ENCODE measurements at places on chromosomes 2 and 18. TPM values are rescaled to one million over a fixed set of nuclear protein-coding genes. Genes with fewer than 3 reads are reported as not detected.

ZNF519 gene
- total RNA-seq, result 1.4 TPM

SCN9A gene
- 3.7 TPM for total RNA-seq

UGT1A4 gene
- not detected for total RNA-seq

ADD2 gene
- 25.0 TPM for total RNA-seq

ANTXR1 gene
- total RNA-seq, result 127 TPM

SPEG gene
- 10.8 TPM for total RNA-seq

UPP2 gene
- total RNA-seq, result not detected

COL4A4 gene
- 2.0 TPM for total RNA-seq

VIL1 gene
- total RNA-seq, result 0.31 TPM

MYOM1 gene
- total RNA-seq, result 0.31 TPM

WDR7 gene
- total RNA-seq, result 3.2 TPM

RAD51AP2 gene
- total RNA-seq, result not detected

UXS1 gene
- 47.3 TPM for total RNA-seq

CCDC148 gene
- 0.62 TPM for total RNA-seq

GYPC gene
- not detected for total RNA-seq

SPDYA gene
- total RNA-seq, result 0.26 TPM

INHA gene
- 0.52 TPM for total RNA-seq

GPBAR1 gene
- total RNA-seq, result 0.28 TPM

Data from A549 treated with AZD2906 at 1 μM for 4 hours (cell line).